Activated T-cell treated with anti-CD3 and anti-CD28 coated beads, Interleukin-2, amount 50 U/mL, for 1 hour (primary cell): ENCODE measurements at places on chromosomes 13 and 19.

- DNase-seq = no peak
These were observed 103.5 kb upstream of the SPRY2 start for GRCh38 chr13:80444240-80445015.

GRCh38 chr13:49464621-49465325, 20.7 kb downstream of the SETDB2 start:
- DNase-seq = no peak

- no peak for DNase-seq
These were observed 71.6 kb upstream of the UBAC2 start for GRCh38 chr13:99129050-99129449.

DNA sequence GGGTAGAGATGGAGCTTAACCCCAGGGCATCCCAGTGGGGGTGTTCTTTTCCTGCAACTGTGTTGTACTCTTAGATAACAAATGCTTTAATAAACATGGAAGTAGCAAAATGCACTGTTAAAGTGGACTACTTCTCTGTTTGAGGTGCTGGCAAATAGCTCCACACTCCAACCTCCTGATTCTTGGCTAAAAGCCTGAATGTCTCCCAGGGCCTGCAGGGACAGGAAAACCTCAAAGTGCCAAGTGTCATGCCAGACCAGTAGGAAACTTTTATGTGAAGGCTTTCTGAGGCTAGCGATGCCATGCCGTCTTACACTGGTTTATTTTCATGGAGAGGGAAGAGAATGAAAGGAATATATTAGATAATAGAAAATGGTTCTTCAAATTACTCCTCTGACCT, 6.8 kb downstream of the FREM2 start:
- DNase-seq = no peak

GRCh38 chr19:1856345-1856697, 7.1 kb downstream of the KLF16 start:
- no peak for DNase-seq

- DNase-seq = no peak
These were observed 21.4 kb upstream of the LILRA2 start for GRCh38 chr19:54551950-54552912.

GRCh38 chr19:14416817-14417231, 2.3 kb downstream of the DDX39A start:
- DNase-seq = no peak

DNA sequence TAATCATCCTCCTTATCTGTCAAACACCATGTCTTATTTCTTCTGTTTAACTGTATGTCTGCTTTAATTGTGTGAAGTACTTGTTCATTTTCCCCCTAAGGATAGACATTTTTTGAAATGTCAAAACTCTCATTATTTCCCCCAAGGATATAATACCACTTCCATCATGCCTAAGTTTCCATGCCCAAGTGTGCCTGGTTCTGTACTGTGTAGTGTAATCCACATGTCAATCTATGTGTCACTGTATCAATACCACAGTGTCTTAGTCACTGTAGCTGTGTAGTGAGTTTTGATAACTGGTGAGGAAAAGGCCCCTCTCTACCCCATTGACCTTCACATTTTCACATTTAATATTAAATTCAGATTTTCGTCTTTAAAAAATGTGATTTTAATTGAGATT, 1265.5 kb downstream of the PCDH9 start:
- DNase-seq = no peak

GRCh38 chr19:39136225-39136940, 10.8 kb downstream of the PAK4 start:
- no peak for DNase-seq

DNA sequence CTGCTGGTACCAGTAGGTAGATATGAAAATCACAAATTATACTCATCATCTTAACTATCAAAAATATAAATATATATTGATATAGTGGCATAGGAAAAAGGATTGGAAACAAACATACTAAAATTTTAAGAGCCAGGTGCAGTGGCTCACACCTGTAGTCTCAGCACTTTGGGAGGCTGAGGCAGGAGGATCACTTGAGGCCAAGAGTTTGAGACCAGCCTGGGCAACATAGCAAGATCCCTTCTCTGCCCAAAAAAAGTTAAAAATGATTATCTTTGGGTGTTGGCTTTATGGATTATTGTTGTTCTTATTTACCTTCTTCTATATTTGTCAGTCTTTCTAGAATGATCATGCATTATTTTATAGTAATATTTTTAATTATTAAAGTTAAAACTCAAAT, 53.4 kb downstream of the FLT1 start:
- DNase-seq = no peak

DNA sequence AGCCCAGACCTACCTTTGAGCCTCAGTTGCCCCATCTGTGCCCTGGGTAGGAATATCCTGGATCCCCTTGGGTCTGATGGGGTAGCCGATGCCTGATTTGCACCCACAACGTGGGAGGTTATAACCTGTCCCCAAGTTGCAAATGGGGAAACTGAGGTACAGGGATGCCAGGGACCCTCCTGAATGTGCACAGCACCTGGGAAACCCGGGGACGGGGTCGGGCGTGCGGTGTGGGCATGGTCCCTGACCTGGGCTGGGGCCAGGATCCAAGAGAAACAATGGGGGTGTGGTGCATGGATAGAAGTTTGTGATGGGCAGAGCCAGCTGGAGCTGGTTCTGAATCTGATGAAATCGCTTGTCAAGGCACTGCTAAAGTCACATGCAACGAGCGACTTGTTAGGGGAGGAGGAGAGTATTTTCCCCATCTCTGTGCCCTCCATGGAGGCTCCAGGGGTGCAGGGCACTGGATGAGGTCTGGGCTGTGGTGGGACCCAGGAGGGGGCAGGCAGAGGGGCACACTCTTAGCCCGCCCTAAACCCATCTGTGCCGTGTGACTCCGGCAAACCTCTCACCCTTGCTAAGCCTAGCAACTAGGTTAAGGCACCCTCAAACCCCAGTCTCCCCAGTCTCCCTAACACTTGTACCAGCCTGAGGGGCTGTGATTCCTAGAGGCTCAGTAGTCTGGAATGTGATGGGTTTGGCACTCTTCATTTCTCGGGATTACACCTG, 749 bp downstream of the GDF15 start:
- no peak for DNase-seq

- peak; percentile 20 for DNase-seq
These were observed 22.8 kb upstream of the CEACAM20 start for GRCh38 chr19:44552324-44552723.

GRCh38 chr13:83498045-83498444, 384.2 kb downstream of the SLITRK1 start:
- no peak for DNase-seq

DNA sequence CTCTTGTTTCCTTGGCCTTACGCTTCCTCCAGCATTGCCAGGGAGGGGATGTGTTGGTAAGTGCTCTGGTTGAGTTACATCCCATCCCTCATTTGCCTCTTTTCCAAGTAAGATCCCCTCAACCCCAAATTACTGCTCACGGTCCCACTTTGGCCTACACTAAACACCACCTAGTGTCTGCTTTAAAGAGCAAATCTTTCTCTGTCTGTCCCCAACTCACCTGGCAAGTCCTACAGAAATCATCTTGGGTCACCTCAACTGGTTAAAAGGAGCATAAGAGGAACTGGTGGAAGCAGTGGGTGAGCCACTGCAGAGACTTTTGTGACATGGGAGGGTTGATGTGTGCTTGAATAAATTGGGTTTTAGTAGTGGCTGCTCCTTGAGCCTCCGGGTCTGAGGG, 55.2 kb upstream of the SERPINE3 start:
- DNase-seq = no peak

- peak; percentile 26 for DNase-seq
These were observed 25.9 kb downstream of the ACSBG2 start for GRCh38 chr19:6161271-6161850.

DNA sequence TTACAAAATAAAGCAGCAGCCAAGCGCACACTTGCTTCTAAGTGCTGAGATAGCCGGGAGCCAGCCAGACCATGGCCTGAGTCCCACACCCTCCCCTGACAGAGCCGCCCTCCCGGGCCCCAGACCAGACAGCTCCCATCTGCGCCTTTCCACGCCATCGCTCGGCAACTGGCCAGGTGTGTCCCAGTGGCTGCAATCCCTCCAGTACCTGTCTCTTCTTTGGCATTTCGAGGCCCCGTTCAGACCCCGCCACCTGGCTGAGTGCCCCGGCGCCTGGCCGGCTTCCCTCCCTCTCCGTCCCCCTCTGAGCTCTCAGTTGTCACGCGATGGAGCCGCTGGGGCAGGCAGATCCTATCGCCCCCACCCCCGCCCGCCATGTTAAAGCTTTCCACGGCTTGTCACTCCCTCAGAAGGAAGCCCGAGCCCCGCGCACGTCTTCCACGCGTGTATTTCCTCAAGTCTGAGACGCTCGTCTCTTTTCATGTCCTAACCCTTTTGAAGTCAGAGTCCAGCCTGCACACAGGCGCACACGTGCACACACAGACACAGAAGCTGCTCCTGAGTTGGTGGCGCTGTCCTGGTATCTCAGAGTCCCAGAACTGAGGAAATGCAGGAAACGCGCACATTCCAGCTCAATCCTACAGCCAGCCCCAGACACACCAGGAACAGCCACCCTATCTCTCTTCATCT, 7.9 kb downstream of the MLLT1 start:
- no peak for DNase-seq

- no peak for DNase-seq
These were observed 1.2 kb downstream of the LACC1 start for GRCh38 chr13:43880926-43881325.

DNA sequence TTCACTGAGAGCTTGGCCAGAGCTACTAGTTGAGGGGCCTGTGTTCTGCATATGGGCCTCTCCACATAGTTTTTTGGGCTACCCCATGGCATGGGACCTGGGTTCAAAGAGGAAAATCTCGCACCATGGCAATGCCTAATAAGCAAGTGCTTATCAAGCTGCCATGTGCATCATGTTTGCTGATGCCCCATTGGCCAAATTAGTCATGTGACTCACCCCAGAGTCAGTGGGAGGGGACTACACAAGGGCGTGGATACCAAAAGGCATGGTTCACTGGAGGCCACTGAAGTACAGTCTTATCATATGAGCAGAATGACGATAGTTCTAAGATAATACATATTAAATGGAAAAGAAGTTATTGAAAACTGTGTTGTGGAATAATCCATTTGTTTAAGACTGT, 214.8 kb downstream of the LMO7 start:
- no peak for DNase-seq

DNA sequence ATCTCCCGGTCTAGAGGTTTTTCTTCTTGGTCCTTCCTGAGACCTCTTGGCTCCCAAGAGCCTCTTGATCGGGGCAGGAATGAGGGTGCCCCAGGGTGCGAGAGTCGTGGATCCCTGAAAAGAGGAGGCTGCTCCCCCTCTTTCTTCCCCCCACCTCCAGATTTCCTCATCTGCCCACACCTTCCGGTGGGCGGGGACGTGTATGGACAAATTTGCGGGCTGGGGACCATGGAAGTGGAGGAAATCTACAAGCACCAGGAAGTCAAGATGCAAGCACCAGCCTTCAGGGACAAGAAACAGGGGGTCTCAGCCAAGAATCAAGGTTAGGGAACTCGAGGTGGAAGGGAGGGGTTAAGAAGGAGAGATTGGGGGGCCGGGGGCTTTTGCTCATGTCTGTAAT, at the start of gene MCEMP1:
Gene MCEMP1 (plus strand): TSS at position 237 of the 400 bp plus-strand sequence. CDS start 31 bp downstream, at position 268.
- no peak for DNase-seq

- DNase-seq = peak; percentile 65
These were observed 9.1 kb downstream of the ZNF653 start for GRCh38 chr19:11496391-11497163.

- DNase-seq = no peak
These were observed 57.0 kb downstream of the SLC10A2 start for GRCh38 chr13:103009051-103009840.

- no peak for DNase-seq
These were observed 170.2 kb downstream of the DCLK1 start for GRCh38 chr13:35961002-35961401.

GRCh38 chr13:85864963-85865530, 65.8 kb upstream of the SLITRK6 start:
- no peak for DNase-seq

GRCh38 chr19:55592391-55593090, 6.8 kb downstream of the FIZ1 start:
- DNase-seq = no peak

DNA sequence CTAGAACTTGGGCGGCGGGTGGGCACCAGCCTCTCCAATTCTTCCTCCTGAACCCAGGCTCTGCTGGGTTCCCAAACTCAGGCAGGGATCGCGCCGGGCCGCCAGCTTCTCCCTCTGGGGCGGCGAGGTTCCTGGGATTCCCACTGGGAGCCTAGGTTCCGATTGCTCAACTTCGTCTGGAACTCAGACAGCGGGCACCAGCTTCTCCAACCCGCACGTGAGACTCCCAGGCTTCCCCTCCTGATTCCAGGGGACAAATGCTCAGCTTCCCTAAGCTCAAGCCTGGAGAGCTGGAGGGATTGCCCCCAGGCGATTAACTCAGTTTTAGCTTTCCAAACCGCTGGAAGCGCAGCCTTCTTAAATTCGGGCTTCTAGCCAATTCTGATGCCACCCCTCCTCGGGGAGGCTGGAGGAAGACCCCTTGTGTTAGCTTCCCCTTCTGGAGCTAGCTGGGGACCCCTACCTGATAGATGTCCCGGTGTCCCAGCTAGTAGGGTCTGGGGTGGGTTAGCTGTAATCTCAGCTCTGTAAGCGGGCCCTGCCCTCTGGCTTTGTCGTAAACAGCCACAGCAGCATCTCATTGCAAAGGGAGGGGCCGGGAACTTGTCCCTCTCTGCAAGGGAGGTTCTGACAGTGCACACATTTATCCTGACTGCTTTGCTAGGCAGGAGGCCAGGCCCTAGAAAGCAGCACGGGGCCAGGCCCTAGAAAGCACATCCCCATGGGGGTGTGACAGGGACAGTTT, 671 bp downstream of the MCOLN1 start:
- no peak for DNase-seq

DNA sequence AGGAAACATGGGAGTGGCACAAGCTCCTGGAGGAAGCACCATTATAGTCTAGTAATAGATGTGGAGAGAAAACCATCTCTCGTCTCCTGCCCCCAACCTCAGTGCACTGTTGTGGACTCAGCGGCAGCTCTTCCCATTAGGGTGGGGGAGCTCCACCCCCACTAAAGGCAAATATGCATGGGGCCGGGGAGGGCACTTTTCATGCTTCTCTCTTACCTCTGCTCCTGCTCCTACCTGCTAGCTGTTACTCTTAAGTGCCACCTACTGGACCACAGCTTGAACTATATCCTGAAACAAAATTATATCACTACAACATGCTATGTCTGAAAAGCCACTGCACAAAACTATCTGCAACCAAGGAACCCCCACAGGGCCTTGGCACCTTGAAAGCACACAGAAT, 112.6 kb upstream of the DACH1 start:
- no peak for DNase-seq
